ENCODE measurements at places on chromosomes 4 and X. TPM values are rescaled to one million over a fixed set of nuclear protein-coding genes. Genes with fewer than 3 reads are reported as not detected.

DNA sequence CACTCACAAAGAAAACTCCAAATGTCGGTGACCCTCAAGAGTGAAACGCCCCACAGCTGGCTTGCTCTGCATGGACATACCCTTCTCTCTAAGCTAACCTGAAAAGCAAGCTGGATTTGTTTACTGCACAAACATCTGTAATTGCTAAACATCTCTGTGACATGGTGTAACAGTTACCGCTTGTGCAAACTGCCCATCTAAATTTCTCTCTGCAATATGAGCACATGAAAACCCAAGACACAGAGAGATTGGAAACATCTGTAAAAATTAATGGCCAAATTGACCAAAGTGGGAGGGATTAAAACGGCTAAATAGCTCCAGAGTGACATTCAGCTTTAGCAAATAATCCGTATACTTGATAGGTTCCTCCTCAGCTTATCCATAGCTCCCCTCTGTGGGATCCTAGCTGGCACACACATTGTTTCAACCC is 155.0 kb upstream of the MAP3K15 start:
- no peak for DNase-seq

GRCh38 chr4:121096191-121096590 is 23.9 kb upstream of the NDNF start:
- no peak for DNase-seq

- no peak for DNase-seq
Measured at GRCh38 chr4:91212211-91212610, 1085.0 kb downstream of the CCSER1 start.

DNA sequence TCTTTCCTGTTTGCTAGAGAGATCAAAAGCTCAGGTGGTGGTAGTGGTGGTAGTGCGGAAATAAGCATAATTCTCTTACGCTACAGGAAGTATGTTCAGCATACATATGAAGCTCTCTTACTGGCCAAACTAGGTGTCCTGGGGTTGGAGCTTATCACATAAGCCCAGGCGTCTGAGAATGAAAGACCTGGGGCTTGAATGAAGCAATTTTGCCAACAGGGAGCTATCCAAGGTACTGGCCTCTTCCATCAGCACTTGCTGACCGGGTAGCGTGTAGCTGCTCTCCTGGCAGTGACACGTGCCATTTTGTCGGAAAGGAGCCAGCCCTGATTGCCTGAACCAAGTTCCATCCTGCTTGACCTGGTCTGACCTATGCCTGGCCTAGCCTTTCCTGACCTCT is 65.9 kb upstream of the HPF1 start:
- DNase-seq = peak; percentile 60

GRCh38 chr4:70808151-70808550 is 31.5 kb downstream of the GRSF1 start:
- DNase-seq = no peak

- no peak for DNase-seq
Measured at GRCh38 chrX:7586126-7586525, 256.8 kb upstream of the VCX start.

Gene HTN3
- 0.80 TPM for total RNA-seq

Gene NHSL2
- 1.7 TPM for total RNA-seq

Gene ERCC6L
- total RNA-seq = 10.1 TPM

Gene PCDH19
- not detected for total RNA-seq

Data from HT1080 (cell line).